Fibroblast of skin of left biceps (primary cell): ENCODE measurements at places on chromosomes 12 and 14.

GRCh38 chr14:23984891-23985602 lies 3.7 kb upstream of the DHRS4L2 start:
- peak; percentile 94 for DNase-seq

DNA sequence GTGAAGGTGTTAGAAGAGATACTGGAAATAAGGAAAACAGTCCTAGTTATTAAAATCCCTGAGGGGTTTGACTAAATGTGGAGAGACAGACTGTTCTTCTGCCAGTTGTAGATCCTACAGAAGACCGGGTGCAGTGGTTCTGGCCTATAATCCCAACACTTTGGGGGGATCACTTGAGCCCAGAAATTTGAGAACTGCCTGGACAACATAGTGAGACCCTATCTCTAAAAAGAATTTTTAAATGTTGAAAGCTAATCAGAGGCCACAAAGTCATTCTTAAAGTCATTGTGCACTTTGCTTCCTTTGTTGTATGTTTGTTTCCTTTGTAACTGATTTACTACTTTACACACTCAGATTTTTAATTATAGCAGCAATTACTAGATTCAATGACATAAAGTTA lies 61.2 kb upstream of the RASSF3 start:
- DNase-seq = no peak

- no peak for DNase-seq
Measured at GRCh38 chr12:95974358-95974757, 21.8 kb downstream of the HAL start.

DNA sequence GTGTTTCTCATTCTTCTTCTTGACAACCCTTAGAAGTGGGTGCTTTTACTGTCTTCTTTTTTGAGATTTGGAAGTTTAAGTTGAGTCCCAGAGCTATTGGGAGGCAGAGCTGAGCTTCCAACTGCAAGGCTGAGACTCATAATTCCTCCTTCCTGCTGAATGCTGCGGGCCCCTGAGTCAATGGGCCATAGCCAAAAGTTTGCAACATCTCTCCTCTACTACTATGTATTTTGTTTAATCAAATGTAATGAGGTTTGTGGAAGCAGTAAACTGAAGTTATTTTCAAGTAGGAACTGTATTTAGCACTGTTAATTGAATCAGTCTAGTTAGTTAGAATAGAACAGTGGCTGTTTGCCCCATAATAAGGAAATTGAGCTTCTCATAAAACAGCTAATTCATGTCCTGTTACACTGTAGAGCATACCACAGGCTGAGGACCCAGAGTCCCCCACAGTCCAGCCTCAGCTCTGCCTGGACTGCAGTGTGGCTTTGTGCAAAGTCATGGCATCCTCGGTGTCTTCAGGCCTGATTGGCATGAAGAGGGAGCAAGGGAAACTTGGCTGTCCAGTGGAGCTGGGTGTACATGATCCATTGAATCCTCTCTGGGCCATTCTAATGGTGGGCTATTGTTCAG lies 631.7 kb downstream of the VRK1 start:
- DNase-seq = no peak

DNA sequence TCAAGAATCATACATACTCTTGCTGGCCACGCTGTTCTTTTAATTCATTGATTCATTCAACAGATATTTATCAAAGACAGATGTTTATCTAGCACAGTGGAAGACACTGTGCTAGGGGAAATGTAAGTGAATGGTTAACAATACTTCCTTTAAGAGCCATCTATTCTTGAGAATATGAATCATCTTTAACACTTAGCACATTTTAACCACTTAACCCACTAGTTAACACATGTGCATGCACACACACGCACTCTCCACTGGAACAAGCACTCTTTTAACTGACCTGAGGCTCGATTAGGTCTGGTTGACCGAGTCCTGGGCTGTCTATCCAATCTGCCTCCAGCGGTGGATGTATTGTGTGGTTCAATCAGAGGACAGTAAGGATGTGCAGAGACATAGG lies 34.6 kb downstream of the LMNTD1 start:
- DNase-seq = peak; percentile 84

- DNase-seq = no peak
Measured at GRCh38 chr14:71022939-71023338, 115.7 kb downstream of the PCNX1 start.

DNA sequence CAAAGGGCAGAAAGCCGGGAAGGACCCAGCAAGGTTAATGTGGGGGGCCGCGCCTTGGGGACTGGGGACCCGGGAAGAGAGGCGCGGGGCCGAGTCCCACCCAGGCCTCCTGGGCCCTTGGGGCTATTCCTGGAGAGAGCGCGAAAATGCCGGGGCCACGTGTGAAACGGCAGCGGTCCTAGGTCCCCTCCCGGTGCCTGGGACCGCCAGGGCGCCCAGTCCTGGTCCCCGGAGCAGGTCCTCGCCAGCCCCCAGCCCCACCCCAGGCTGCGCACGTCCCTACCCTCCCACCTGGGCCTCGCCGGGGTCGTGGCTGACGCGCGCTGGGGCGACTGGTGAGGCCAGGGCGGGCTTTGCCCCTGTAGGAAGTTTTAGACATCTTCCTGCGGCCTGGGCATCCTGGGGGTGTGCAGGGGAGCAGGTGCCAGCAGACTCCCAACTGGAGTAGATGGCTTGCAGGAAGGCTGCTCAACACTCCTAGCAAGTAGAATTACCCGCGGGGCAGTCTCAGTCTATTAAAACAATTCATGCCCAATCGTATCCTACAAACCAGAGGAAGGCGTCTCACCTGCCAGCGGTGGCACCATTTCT lies 708 bp downstream of the FAR2 start:
- no peak for DNase-seq

DNA sequence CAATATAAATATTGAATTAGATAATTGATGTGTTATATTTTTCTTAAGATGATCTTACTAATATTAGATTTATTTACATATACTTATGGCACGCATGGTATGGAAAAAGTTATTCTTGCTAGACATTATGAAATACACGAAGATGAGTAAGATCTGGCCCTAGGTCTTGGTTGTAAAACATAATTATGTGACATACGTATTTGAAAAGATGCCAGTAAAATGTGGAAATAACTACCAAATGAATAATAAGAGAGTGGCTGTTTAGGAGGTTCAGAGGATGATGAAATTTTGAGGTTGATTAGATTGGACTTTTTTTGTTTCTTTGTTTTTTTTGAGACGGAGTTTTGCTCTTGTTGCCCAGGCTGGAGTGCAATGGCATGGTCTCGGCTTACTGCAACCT lies 41.3 kb downstream of the FANCM start:
- DNase-seq = peak; percentile 92

- DNase-seq = no peak
Measured at GRCh38 chr14:68770553-68771286, 22.1 kb downstream of the ZFP36L1 start.

- DNase-seq = no peak
Measured at GRCh38 chr12:116693286-116694227, 44.3 kb downstream of the SPRING1 start.

- DNase-seq = no peak
Measured at GRCh38 chr12:84601483-84601882, 311.1 kb downstream of the SLC6A15 start.

DNA sequence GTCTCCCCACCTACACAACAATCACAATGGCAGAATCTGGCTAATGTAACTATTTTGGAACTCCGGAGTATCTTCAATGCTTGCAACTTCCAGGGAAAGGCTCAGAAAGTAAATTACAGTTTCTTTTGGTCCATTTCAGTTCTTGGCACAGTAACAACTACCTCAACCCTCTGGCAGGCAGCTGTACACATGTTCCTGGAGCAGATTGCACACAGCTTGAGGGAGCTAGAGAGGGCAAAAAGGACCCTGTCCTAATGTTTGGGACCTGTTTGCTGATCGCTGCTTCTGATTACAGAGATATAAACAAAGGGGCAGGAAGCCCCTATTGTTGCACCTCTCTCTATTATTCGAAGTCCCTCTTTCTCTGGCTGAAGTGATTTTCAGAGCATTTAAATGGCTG lies 35.2 kb upstream of the SLC38A1 start:
- no peak for DNase-seq

DNA sequence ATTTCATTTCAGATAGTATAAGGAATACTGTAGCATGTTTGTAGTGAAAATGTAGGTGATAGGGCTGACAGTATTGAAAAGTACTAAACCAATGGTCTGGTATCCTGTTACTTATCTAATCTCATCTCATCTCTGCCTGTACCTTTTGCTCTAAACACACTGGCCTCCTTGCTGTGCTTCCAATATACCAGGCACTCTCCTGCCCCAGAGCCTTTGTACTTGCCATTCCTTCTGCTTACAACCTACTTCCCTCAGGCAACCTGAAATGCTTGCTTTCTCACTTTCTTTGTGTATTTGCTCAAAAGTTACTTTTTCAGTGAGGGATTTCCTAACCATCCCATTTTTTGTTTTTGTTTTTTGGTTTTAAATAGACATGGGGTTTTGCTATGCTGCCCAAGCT lies 101.9 kb downstream of the PAPLN start:
- no peak for DNase-seq

DNA sequence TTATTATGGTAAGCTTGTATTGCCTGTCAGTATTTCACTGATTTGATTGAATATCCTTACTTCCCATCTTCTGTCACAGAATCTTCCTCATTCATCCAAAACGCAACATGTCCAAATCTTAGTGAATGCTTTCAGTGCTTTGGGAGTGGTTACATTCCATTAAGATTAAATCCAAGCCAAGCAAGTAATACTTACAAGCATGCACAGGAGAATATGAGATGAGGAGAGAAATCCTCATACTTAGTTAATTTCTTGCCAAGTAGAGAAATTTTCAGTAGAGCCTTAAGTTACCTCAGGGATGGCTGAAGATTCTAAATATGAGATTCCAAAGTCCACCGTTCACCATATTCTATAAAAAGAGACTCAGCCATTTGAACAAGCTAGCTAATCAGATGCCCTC lies 316.0 kb downstream of the RAD51B start:
- no peak for DNase-seq

- no peak for DNase-seq
Measured at GRCh38 chr12:9969673-9970072, 1.5 kb upstream of the CLEC12A start.

- DNase-seq = no peak
Measured at GRCh38 chr14:69326611-69327010, 66.7 kb downstream of the GALNT16 start.

GRCh38 chr12:67436230-67436629 lies 167.1 kb downstream of the CAND1 start:
- no peak for DNase-seq

- DNase-seq = no peak
Measured at GRCh38 chr14:68527329-68527851, 265.5 kb downstream of the ZFP36L1 start.

DNA sequence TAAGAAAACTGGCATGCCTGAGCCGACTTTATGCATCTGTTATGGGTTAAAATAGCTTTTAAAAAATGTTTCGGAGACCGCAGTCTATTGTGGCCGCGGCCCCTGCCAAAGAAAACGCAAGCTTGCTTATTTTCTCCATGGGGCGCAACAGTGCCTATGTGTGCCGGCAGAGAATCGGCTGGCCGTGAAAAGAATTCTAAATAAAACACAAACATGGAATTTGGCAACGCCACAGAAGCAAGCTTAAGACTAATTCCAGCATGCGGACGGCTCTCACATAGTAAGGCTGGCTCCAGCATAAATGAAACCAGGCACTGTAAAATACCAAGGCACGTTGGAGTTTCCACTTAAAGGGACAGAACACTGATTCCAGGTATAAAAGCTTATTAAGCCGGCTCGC lies 56.7 kb downstream of the BCL11B start:
- peak; percentile 97 for DNase-seq

GRCh38 chr12:16225692-16226091 lies 51.8 kb downstream of the SLC15A5 start:
- no peak for DNase-seq

DNA sequence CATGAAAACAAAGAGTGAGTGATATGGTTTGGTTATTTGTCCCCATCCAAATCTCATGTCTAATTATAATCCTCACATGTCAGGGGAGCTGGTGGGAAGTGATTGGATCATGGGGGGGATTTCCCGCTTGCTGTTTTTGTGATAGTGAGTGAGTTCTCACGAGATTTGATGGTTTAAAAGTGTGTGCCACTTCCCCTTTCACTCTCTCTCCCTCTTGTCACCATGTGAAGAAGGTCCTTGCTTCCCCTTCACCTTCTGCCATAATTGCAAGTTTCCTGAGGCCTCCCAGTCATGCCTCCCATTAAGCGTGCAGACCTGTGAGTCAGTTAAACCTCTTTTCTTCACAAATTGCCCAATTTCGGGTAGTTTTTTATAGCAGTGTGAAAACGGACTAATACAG lies 2.1 kb upstream of the ATXN7L3B start:
- no peak for DNase-seq

GRCh38 chr14:83290447-83290846 lies 1756.8 kb upstream of the SEL1L start:
- no peak for DNase-seq

GRCh38 chr14:57060276-57060955 lies 208.3 kb downstream of the EXOC5 start:
- DNase-seq = no peak

- DNase-seq = peak; percentile 5
Measured at GRCh38 chr14:63454863-63455622, 88.1 kb downstream of the PPP2R5E start.

DNA sequence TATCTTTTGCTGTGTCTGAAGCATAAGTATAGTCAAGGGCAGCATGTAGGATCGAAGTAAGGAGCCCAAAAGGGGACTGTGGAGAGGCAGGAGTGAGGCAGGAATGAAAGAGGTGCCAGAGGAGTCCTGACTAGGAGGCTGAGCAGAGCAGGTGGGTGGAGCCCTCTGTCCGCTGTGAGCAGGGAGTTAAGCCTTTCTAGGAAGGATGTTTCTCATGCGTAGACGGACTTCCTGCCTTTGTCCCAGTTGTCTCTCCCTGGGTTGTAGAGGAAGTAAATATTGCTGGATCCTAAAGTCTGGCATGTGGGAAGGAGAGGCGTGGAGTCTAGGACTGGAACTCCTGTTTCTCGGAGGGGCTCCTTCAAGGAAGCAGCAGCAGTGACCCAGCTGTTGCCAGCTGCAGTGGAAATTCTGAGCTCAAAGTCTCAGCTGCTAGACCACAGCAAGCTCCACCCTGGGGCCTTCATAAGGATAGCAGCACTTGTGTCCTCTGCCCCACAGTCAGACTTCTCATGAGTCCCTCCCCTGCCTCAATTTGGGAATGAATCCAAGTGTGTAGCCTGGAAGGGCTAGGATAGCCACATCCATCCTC lies 44.0 kb downstream of the RBMS2 start:
- peak; percentile 15 for DNase-seq

- DNase-seq = no peak
Measured at GRCh38 chr12:63823040-63823439, 21.5 kb upstream of the SRGAP1 start.

GRCh38 chr12:108861878-108862587 lies 4.7 kb upstream of the SSH1 start:
- DNase-seq = no peak
